ENCODE measurements at places on chromosomes 3 and 15.

DNA sequence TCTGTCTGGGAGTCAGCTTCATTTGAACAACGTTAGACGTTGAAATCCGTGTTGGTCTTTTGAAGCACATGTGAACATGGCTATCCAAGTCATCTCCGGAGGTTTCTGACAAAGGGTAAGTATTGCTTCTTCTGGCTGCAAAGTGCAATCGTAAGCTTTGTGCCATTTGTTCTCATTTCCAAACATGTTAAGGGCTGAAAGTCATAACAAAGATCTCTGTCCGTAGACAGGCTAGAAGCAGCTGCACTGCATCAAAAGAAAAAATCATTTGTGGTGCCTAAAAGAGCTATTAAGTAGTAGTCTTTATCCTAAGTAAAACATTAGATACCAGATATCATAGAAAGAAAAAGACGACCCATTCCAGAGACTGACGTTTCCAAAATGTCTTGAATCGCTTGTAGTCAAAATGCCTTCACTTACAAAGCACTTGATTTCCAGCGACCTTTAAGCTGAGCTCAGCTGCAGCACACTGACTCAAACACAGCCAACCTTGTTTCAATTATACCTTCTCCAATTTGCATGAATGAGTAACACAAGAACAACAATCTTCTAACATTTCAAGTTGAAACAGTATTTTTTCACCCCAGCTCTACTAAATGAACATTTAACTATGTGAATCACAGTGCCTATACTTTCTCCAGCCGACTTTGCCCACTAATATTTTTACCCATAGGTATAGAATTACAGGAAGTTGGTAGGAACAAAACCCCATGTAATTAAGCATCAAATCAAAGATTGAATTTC is 76.6 kb downstream of the NEDD4 start:
- DNase-seq: no peak

GRCh38 chr3:58693940-58694850 is 27.6 kb upstream of the FAM3D start:
- no peak for DNase-seq

GRCh38 chr15:31245135-31245689 is 81.4 kb upstream of the KLF13 start:
- no peak for DNase-seq

- no peak for DNase-seq
These were observed 23.8 kb upstream of the NMB start for GRCh38 chr15:84681831-84682230.

GRCh38 chr15:52234596-52235541 is 43.7 kb upstream of the GNB5 start:
- no peak for DNase-seq

DNA sequence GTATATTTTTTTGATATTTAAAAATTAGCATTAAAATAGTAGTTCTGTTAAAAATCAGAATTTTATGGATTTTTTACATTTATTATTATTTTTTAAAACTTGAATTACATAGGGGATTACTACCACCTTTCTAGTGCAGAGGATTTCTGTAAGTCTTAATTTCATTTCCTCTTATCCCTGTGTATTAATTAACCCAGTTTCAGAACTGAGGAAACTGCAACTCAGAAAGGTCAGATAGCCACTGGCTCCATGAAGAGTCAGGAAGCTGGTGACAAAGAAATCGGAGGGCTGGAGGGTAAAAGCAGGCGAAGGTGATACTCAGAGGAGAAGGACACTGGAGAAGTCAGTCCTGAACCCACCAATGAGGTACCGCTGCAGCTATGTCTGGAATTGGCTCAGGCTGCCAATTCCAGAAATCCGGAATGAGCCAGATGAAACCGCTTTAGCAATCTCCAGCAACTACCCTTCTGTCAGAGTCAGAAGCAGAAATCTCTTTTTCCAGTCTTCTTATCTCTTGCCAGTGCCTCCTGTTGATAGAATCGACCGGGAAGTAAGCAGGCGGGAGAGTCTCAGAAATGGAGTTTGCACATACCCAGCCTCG is 308.5 kb downstream of the SV2B start:
- no peak for DNase-seq

DNA sequence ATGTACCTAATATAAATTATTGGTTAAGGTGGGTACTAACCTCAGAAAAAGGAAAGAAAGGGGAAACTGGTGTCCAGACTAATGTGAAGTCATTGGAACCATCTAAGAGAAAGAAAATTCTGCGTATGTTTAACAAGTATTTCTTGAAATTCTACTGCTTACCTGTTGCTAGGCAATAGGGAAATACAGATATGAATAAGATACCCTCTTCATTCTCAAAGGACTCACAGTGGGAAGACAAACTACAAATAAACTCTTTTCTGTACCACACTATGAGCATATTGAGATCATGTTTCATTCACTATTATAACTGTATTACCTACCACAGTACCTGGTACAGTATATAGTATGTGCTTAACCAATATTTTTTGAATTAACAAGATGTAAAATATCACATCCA is 140.5 kb upstream of the MLF1 start:
- DNase-seq: no peak

DNA sequence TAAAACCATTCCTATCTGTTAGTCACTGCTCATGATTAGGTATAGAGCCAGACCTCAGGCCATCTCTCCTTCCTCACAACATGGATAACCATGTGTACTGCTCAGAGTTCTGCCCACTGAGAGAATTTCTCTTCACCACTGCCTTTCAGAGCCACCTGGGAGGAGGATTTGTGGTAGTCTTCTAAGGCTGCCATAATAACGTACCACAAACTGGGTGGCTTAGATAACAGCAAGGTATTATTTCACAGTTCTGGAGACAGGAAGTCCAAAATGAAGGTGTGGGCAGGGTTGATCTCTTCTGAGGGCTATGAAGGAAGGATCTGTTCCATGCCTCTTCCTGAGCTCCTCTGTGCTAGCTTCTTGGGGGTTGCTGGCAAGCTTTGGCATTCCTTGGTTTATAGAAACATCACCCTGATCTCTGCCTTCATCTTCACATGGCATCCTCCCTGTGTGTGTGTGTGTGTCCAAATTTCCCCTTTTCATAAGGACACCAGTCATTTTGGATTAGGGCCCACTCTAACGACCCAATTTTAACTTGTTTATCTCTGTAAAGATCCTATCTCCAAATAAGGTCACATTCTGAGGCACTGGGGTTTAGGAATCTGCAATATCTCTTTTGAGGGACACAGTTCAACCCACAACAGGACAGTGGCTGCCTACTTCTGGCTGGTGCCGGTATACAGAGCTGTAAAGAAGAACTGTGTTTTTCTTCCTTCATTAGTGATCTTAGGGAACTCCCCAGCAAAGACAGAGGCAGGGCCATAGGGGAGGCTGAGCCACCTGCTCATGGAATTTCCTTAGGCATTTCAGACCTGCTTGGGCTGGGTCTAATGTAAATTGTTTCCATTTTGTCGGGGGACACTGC is 42.1 kb upstream of the NOX5 start:
- DNase-seq: no peak

- DNase-seq: no peak
These were observed 13.7 kb downstream of the C3orf62 start for GRCh38 chr3:49263159-49263889.

- no peak for DNase-seq
These were observed 794.9 kb downstream of the NTRK3 start for GRCh38 chr15:87461631-87462030.

- DNase-seq: no peak
These were observed 35.1 kb downstream of the MDFIC2 start for GRCh38 chr3:70277304-70277703.

DNA sequence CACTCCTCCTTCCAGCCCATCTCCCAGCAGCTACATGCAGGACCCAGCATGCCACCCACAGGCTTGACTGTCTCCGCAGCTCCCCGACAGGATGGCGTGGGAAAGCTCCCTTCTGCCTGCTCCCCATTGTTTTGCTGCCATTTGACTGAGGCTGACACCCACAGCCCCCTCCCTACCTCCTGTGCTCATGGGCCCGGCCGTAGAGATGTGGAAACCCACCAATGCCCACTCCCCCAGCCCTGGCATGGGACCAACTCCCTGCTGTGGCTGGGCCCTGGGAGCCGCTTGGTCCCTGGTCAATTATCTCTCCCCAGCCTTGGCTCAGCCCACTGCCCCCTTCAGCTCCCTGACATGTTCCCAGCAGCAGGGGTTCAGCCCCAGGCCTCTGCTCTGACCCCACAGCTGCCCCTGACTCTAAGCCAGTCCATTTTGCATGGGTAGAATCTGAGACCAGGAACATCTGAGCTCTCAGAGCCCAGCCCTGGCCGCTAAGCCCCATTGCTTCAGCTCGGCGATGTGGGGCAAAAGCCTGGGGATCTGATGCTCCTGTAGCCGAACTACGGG is 8.2 kb downstream of the C3orf22 start:
- no peak for DNase-seq

- no peak for DNase-seq
These were observed 66.1 kb upstream of the NPHP3 start for GRCh38 chr3:132788301-132788671.

DNA sequence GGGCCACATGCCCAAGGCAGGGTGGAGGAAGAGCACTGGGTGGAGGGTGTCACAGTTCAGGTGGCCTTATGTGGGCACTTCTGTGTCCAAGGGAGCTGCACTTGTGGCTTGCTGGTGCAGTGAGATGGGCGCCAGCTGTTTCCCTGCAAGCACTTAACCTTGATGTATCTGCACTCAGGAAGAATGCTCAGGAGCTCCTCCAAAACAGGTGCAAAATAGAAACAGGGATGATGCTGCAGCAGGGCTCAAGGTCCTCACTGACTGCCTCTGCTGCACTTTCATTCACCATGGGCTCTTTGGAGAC is 151.3 kb downstream of the CADPS start:
- DNase-seq: no peak

GRCh38 chr15:85402195-85402881 is 21.9 kb downstream of the AKAP13 start:
- no peak for DNase-seq

DNA sequence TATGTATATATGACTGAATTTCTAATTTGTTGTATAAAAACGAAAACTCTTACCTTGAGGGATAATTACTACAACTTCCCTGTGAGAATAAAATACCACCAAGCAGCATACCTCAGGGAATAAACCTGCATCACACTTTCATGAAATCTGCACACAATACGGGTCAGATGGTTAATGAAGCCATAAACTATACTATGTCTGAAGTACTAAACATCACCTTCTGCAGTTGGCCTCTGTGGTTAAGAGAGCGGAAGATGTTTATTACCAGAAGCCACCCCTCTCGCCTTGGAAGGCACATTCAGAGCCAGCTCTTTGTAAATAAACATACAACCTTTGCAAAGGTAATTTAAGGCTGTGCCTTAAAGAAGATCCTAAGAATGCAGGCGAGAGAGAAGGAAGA is 462.1 kb upstream of the NR2F2 start:
- DNase-seq: no peak

DNA sequence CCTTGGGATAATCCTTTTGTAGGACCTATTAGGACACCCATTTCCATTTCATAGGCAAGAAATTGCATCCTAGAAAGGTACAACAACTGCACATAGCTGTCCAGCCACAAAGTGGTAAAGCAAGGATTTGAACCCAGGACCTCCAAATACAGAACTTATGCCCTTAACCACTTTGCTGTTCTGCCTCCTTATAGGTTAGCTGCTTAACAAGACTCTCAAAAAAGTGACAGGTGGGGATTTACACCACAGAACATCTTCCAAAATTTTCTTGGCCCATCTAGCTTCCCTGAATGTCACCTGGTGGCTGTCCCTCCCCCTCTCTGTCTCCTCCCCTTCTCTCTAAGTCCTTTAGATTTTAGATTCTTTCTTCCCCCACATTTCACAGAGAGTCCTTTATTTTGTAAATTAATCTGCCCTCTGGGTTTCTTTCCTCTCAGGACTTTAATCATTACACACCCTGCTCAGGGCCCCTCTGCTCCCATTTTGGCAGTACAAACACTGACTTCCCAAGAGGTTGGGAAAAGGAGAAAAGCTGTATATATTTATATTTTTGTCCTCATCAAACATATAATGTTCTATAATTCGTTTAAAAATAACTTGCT is 120.6 kb downstream of the CPNE4 start:
- DNase-seq: no peak

DNA sequence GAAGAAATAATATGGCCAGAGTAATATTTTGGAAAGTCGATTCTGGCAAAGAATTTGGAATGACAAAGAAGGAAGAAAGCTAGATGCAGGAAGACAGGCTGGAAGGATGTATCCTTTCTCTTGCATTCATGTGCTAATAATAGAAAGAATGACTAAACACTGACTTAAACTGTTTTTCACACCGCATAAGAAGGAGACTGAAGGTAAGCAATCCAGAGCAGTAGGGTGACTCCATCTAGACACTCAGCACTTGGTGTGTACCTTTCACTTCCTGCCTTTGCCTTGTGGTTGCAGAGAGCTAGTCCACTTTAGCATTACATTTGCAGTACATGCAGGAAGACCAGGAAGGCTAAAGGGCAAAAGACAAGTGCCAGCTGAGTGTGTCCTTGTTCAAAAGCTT is 234.6 kb downstream of the RBMS3 start:
- DNase-seq: no peak

GRCh38 chr15:91968610-91969009 is 115.1 kb downstream of the SLCO3A1 start:
- no peak for DNase-seq

- no peak for DNase-seq
These were observed 765.1 kb downstream of the ROBO1 start for GRCh38 chr3:79002465-79003372.

DNA sequence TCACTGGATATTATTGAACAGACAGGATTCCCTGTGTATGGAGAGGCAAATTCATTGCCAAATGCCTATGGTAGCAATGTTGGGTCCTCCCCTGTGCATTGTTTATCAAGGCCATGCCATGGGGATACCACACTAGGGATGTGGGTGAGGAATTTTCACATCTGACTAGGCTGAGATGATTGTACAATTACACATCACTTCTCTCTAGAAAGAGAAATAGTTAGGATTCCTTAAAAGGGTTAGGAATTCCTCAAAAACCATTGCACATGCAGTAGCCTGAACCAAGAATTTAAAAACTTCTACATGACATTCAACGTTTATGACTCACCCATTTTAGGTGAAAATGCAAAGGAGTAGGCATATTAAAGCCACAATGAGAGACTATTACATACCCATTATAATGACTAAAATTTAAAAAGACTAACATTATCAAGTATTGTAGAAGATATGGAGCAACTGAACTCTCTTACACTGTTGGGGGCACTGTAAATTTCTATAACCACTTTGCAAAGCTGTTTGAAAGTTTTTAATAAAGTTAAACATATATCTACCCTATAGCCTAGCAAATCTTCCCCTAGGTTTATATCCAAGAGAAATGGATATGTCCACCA is 175.9 kb downstream of the THRB start:
- DNase-seq: no peak

- DNase-seq: no peak
These were observed 90.2 kb upstream of the TGFBR2 start for GRCh38 chr3:30516238-30516637.

GRCh38 chr15:23372284-23372683 is 17.7 kb downstream of the GOLGA8S start:
- no peak for DNase-seq

GRCh38 chr3:59425942-59426341 is 376.1 kb upstream of the CFAP20DC start:
- DNase-seq: no peak

All from stimulated activated CD8-positive, alpha-beta memory T cell treated with anti-CD3 and anti-CD28 coated beads, Interleukin-7, amount 100 ng/mL, for 1 hour (primary cell).